ENCODE measurements at places on chromosomes 4 and X.
A peak's percentile ranks its signal among the peaks of the same experiment; 100 is the strongest.

GRCh38 chr4:117941611-117942010 lies 92.7 kb upstream of the NDST3 start:
- DNase-seq: no peak

DNA sequence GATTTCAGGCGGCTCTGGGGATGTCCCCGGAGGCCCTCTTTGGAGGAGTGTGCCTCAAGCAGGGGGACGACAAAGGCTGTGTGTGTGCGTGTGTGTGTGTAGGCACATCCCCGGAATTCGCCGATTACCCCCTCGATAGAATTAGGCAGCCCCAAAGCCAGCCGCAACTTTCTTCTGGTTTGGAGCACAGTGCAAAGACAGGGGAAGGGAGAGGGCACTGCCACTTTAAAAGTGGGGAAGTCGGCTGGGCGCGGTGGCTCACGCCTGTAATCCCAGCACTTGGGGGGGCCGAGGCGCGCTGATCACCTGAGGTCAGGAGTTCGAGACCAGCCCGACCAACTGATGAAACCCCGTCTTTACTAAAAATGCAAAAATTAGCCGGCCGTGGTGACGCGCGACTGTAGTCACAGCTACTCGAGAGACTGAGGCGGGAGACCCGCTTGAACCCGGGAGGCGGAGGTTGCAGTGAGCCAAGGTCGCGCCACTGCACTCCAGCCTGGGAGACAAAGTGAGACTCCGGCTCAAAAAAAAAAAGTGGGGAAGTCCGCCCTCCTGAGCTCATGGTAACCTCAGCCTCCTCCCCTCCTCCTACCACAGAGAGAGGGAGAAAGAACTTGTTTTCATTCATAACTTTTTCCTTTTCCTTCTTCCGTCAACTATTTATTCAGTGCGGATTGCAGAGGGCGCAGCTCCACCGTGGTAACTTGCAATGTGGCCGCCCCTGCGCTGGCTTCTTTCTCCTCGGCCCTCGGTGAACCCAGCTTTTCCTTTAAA lies 2.4 kb downstream of the SPRY1 start:
- peak; percentile 10 for DNase-seq

DNA sequence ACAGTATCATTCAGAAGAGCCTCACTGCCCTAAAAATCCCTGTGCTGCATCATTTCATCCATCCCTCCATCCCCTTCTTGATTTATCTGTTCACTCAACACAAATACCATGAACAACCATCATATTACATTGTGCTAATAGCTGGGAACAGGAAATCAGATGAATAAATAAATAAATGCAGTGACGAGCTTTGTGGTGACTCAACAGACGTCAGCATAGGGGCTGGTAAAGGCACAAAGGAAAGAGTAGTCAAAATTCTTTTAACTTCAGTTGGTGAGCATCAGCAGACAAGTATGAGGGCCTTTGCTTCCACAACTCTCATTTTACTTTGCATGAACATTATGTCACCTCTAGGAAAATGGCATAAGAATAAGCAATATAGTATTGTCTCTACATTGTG lies 65.5 kb downstream of the EDNRA start:
- no peak for DNase-seq

GRCh38 chr4:8191136-8191747 lies 7.8 kb upstream of the SH3TC1 start:
- DNase-seq: no peak

DNA sequence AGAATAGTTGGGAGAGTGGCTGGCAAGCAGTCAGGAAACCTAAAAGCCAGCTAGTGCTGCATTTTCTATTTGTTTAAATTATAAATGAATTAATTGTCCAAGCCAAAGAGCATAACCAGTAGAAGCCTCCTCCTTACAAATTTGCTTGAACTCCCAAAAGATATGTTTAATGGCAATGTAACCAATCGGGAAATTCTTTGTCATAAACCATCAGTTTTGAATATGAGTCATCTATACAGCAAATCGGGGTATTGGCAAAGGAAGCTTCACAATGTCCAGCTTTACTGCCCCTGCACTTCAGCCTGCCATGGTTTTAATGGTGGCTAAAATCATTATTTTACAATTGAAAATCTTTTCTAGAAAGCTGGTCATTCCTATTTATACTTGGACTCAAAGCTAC lies 216.6 kb downstream of the SHROOM3 start:
- no peak for DNase-seq

GRCh38 chrX:153019166-153019565 lies 25.2 kb upstream of the PNMA5 start:
- no peak for DNase-seq

DNA sequence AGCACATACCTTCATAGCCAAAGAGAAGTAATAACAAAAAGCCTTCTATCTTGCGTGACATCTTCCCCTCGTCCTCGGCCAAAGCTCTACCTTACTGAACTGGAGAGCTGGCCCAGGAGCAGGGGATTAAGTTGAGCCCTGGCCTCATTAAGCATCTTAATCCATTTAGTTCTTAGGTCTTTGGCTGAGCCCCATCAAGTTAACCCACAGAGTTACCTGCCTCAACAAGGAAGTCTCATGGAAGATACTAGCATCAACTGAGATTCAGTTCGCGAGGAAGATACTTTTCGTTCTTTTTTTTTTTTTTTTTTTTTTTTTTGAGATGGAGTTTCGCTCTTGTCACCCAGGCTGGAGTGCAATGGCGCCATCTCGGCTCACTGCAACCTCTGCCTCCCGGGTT lies at the start of gene RS1:
RS1 (minus strand) TSS at position 101 of the 400 bp plus-strand sequence; CDS start at position 61, 40 bp downstream.
- no peak for DNase-seq

- no peak for DNase-seq
These were observed 6.7 kb downstream of the SORBS2 start for GRCh38 chr4:185805262-185805802.

DNA sequence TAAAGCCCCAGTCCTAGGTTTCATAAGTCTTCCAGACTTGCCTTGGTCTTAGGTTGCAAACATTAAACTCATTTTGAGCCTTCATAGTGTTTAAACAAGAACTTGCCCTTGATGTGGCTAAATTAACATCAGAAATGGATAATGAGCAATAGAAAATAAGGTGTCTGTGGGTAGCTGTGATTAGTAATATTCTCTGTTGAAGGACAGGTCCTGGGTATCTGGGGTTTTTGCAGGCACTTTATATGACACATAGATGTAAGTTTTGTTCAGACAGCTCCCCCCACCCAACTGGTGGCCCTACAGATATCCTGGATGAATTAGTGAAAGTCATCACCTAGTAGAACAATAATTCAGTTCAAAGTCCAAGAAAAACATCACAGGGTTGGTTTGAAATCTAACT lies 272.5 kb downstream of the PTTG2 start:
- DNase-seq: no peak

GRCh38 chr4:114028071-114028470 lies 48.6 kb upstream of the ARSJ start:
- peak; percentile 2 for DNase-seq

GRCh38 chr4:41882625-41883347 lies 52.4 kb upstream of the TMEM33 start:
- DNase-seq: peak; percentile 40

GRCh38 chr4:7210824-7211223 lies 18.5 kb downstream of the SORCS2 start:
- DNase-seq: no peak

DNA sequence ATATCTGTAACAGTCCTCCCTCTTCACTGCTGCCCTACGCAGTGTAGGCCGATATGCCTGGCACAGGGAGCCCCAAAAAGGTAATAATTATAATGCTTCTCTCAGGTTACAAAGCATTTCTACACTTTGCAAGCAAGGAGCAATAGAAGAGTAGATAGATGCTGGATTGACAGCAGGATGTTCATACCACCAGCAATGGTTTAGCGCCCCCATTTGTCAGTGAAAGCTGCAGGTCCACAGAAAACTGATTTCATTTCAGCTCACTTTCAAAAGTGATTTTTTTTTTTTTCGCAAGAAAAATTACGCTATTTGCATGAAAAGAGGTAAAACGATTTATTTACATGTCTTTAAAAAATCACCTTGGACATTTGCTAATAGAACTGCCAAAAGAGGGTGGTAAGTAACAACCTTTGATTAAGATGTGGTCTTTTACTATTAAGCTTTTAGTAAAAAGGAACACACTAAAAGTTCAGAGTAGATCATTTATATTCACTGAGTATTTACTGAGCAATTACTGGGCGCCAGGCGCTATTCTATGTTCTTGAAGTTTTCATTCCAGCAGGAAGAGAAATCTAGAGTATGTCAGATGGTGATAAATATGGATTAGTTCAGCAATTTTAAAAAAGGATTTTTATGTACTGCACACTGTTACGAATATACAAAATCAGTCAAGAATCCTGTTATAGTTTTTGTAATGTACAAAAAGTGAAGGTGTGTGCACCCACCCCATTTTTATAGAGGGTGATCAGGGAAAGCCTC lies 34.4 kb downstream of the HPF1 start:
- peak; percentile 1 for DNase-seq

- DNase-seq: no peak
These were observed 199.2 kb upstream of the FAM9B start for GRCh38 chrX:9233141-9233540.

GRCh38 chr4:6177587-6178197 lies 22.7 kb downstream of the JAKMIP1 start:
- no peak for DNase-seq

- no peak for DNase-seq
These were observed 108.0 kb downstream of the SLIT2 start for GRCh38 chr4:20359692-20360091.

GRCh38 chr4:74659576-74660411 lies 134.5 kb downstream of the BTC start:
- DNase-seq: no peak

- DNase-seq: no peak
These were observed 91.5 kb downstream of the ELOVL6 start for GRCh38 chr4:110106931-110107296.

DNA sequence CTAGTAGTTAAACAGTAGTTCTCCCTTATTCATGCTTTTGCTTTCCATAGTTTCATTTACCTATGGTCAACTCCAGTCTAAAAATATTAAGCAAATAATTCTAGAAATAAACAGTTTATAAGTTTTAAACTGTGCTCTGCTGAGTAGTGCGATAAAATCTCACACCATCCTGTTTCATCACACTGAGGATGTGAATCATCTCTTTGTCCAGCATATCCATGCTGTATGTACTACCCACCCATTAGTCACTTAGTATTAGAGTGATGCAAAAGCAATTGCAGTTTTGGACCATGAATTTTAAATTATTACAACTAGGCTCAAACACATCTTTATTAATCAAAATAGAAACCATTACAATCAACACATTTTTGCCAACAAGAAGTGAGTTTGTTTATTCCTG lies 187.4 kb downstream of the TEX13C start:
- DNase-seq: no peak

GRCh38 chr4:7313347-7313811 lies 121.0 kb downstream of the SORCS2 start:
- DNase-seq: no peak

DNA sequence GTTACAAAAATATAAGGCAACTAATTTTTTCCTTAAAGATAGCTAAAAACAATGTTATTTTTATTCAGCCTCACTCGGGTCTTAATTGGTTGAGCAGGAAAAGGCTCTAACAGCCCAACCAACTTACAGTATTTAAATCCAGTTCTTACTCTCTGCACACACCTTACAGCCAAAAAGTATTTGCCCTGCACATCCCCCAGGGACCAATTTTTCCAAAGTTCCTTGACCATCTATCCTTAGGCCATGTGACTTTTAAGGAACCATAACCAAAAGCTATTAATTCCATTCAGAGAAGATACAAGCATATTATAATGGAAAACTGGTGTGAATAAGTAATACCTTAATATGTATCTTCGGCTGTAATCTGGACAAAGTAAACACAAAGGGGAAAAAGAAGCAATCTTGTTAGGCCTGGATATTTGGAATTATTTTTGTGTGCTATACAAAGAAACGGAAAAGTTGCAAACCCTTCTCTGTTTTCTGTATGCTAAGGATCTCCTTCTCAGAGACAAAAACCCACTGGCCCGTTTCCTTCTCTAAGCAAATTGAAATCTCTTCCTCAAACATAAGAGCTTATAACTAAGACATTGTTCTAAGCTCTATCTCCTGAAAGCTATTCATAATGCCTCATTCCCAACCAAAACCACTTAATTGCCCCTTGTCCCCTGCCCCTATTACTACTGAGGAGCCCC lies 1.0 kb upstream of the THAP9 start:
- no peak for DNase-seq

DNA sequence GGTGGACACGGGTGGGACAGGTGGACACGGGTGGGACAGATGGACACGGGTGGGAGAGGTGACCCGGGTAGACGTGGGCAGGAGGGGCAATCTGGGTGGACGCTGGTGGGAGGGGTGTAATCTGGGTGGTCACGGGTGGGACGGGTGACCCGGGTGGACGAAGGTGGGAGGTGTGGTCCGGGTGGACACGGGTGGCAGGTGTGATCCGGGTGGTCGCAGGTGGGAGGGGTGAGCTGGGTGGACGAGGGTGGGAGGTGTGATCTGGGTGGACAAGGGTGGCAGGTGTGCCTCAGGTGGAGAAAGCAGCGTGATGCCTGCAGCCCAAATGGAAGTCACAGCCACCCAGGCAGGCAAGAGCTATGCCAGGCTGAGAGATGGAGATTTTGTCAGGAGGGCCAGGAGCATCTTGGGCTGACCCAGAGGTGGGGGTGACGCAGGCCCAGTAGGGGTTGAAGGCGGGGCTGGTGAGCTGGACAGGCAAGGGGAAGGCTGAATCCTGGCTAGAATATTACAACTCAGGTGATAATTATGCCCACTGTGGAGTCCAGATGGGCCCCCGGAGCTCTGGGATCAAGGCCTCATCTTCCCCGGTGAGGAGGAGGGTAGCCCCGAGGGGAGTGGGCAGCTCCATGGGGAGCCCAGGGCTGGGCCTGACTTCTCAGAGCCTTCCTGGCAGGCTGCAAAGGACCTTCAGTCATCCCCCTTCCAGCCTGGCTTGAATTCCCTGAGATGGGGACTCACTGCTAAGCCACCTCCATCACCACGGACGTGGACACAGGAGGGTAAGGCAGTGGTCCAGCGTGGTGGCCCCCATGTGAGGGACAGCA lies 100.0 kb downstream of the ADRA2C start:
- no peak for DNase-seq

DNA sequence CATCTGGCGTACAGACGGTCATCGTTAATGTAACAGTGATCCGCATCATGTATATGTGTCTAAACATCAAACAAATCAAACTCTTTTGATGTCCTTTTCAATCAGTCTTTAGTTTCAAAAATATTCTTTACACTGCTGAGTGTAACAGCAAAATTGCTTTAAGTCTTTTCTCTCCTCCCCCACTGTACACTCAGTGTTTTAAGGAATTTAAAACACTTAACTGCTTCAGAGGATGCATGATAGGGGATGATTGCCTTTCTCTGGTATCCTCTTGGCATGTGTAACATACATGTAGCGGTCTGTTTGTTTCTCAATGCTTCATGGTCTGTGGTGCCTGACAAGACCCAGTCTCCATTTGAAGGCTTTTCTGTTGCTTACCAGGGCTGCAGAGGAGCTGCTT lies 41.6 kb downstream of the LIMCH1 start:
- no peak for DNase-seq

- no peak for DNase-seq
These were observed 5.7 kb upstream of the PLCXD1 start for GRCh38 chrX:275476-275966.

All from NCI-H748 treated with DMSO at 0.1 percent for 48 hours (cell line).